Midbrain (tissue), 1 donor: ENCODE measurements at places on chromosomes 1 and 21.

GRCh38 chr1:95094923-95095322, 22.2 kb upstream of the ALG14 start:
- no peak for DNase-seq

DNA sequence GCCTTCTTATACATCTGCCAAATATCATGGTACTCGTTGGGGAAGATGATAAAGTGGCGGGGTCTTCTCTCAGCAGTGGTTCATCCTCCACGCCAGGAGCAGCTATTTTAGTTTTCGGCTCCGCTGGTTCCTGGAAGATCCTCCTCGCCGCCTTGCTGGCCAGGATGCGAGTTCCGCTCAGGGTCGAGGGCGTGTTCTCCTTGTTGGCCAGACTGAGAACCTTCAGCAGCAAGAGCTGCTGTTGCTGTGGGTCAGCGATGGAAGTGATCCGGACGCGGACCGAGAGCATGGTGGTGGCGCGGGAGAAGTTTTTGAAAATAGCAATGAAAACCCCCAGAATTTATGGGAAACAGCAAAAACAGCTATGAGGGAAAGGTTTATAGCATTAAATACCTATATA, 11.4 kb upstream of the CFAP126 start:
- DNase-seq = no peak

DNA sequence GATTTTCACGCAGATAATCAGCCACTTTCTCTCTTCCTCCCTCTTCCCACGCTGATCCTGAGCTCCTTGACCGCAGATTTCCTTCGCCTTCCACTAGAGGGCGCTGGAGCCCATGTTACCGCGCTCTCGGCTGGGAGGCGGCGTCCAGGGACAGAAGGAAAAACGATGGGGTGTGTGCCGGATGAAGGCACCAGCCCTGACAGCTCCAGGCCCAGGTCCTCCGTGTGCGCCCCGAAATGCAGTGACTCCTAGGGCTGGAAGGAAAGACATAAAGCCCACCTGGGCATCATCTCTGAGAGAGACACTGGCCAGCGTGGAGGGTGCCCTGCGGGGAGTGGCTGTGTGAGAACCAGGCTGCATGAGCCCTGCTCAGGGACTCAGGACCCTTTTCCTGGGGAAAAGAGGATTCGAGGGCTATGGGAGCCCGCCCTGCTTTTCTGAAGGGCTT, 44.9 kb upstream of the CYP2J2 start:
- DNase-seq = peak; percentile 86

DNA sequence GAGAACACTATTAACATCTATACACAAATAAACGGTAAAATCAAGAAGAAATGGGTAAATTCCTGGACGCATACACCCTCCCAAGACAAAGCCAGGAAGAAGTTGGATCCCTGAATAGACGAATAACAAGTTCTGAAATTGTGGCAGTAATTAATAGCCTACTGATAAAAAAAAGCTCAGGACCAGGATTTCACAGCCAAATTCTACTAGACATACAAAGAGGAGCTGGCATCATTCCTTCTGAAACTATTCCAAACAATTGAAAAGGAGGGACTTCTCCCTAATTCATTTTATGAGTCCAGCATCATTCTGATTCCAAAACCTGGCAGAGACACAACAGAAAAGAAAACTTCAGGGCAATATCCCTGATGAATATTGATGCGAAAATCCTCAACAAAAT, 70.7 kb upstream of the FMO3 start:
- DNase-seq = peak; percentile 38

DNA sequence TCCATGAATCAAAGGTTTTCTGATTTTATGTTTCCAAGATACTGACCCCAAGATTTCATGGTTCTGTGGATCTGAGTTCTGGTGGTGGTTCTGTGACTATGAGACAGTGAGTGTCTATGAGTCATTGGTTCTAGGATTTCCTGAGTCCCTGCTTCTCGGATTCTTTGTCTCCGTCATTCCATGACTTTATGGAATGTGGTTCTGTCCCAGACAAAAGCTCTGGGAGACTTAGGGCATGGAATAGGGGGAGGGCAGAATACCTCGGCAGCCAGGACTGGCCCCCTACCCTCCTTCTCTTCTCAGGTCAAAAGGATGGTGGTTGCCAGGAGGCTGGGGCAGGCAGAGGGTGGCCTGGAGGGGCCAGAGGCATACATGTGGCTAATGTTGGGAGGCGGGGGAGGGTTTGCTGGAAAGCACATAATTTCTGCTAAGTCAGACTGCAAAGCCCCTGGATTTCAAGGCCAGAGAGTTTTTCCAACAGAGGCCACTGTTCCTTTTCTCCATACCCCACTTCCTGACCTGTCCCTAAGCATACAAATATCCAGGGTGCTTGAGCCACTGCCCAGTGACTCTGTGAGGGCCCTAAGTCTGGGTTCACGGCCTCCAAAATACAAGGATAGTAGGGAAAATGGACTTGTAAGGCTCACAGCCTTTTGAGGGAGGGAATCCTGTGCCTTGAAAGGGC, 17.2 kb downstream of the CDCP2 start:
- no peak for DNase-seq

DNA sequence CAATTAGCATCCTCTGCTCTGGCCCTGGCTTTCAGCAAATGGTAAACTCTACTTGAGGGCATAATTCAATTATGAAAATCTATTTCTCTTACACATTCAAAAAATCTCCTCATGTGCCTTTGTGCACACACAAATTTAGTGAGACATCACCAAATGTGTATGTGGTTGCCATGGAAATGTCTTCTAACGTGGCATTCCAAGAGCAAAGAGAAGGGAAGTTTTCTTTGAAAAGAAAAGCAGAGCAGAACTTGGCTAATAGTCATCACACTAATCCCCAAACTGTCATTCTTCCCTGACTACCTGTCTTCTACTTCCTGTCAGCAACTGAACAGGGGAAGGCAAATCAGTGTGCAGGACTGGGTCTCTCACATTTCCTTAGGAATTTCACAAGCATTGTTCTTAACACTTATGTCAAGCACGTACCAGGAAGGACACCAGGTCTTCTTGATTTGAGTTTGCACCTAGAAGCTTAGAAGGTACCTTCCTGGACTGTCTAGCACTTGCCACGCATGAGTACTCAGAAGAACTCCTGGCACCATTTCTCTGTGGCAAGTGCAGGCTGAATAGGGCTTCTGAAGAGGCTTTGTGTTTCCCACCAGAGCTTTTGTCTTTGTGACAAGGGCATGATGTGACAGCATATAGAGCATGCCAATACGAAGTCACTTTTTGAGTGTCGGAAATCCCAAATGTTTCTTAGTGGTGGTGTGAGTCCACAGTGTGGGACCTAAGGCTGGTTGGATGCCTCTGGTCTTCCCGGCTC, 32.3 kb downstream of the MAN1C1 start:
- DNase-seq = peak; percentile 24

DNA sequence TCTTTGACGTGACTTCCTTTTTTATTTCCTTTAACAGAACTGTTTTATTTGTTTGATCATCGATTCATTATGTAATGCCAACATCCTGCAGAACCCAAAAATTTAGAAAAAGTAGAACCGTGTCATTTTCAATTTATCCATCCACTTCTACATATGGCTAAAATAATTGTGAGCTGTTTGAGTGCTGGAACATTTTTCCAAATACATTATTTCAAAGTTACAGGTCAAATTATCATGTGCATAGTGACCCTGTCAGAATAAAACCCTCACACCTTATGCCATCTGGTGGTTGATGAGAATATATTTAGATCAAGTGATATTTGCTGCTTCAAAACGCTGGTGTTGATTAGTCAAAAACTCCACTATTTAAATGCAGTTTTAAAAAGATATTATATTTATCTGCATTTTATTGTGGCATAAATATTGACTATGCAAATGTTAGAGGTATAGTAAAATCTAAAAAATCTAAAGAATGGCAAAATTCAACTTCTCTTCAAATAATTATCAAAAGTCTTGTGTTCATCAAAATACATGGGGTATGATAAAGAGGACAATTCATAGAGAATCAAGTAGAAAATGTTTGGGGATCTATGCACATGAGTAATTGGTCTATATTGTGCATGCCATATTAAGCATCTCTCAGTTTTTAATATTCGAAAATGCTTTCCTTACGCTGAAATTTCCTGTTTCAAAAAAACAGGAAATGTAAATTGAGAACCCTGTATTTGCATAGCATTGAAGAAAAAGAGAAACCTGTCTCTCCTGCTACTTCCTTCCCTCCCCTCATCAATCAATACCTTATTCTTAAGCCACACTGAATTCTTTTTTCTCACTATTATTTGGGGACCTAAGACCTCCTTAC, 39.7 kb downstream of the UBE2U start:
- peak; percentile 32 for DNase-seq

- DNase-seq = no peak
Observed at GRCh38 chr1:236058141-236058934, 6.6 kb downstream of the NID1 start.

DNA sequence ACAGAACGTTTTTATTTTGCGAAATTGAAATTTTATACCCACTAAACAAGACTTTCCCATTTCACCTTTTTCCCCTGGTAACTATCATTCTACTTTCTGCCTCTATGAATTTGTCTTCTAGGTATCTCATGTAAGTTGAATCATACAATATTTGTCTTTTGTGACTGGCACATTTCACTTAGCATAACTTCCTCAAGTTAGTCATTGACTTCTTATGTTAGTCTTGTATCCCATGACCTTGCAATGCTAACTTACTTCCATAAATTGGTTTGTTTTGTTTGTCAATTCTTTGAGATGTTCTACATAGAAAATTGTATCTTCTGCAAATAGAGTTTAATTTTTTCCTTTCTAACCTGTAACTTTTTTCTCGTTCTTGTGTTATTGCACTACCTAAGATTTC, 26.9 kb downstream of the SH3BP5L start:
- no peak for DNase-seq

GRCh38 chr1:155003227-155003765, 694 bp downstream of the ZBTB7B start:
- peak; percentile 58 for DNase-seq

- DNase-seq = no peak
Observed at GRCh38 chr1:115076384-115076915, 12.9 kb downstream of the TSPAN2 start.

DNA sequence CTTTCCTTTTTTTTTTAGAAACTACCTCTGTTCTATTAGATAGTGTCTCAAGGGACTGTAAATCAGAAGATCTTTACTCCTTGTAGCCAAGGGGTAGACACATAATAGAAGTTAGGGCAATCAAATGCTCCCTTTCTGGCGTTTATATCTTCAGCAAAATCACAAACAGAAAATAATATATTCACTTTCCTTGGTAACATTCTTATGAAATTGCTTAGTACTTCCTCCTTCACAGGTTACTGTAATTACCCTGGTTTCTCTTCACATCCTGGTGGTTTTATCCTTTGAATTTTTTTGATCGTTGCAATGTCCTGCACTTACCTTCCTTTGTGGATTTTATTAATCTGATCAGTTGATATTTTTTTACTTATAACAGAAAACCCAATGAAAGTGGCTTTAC, 1064.9 kb downstream of the NCAM2 start:
- no peak for DNase-seq

DNA sequence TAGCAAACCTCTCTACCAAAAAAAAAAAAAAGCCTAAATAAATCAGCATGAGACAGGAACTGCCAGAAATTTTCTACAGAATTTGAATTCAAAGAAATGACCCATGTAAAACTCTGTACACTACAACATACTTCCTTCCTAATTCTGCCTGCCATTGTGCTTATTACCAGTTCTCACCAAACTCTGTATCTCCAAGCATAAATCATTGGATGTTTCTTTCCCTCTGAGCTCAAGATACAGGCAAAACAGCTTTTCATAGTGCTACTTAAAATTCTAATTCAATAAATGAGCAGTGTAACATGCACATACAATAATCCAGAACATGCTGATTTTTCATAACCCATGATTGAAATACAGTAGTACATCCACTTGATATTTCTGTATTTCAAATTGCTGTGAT, 87.0 kb downstream of the EIF4G3 start:
- DNase-seq = no peak

GRCh38 chr1:178048883-178049282, 45.0 kb upstream of the RASAL2 start:
- no peak for DNase-seq

GRCh38 chr21:44477712-44478111, 22.4 kb downstream of the LRRC3 start:
- DNase-seq = no peak

DNA sequence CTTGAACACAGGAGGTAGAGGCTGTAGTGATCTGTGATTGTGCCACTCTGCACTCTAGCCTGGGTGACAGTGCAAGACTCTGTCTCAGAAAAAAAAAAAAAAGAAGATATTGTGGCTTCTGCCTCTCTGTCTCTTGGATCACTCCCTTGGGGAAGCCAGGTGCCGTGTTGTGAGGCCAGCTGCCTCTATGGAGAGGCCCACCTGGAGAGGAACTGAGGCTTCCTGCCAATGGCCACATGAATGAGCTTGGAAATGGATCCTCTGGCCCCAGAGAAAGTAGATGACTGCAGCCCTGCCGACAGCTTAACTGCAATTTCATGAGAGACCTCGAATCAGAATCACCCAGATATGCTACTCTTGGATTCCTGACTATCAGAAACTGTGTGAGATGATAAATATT, 19.7 kb upstream of the AK2 start:
- DNase-seq = no peak

DNA sequence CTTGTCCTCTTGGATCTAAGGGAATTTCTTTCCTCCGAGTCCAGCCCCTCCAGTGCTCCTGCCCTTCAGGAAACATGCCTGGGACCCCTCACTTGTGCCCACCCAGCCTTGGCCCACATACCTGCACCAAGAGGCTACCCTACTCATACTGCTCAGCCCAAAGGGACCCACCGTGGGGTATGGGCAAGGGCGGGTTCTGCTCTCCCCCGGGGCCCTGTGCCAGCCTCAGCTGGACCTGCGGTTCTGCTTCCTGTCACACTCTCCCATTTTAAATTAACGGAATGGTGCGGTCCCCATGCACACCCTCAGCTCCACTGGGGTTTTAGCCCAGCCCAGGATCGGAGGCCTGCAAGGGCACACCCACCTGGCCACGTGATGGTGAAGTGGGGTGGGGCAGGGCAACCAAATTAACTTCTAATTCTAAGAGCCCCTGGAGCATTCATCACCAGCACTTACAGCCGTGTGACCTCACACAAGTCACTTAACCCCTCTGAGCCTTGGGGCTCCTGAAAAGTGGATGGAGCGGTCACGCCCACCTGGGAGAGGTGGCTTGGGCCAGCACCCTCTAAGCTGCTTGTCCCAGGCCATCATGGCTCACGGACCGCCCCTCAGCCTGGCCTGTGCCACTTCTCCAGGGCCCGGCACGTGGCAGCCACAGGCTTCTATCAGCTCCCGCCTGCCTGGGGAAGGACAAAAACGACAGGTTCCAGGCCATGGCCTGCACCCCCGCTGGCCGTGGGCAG, 28.3 kb downstream of the TP73 start:
- no peak for DNase-seq
